ENCODE measurements at places on chromosomes 12 and 14.

DNA sequence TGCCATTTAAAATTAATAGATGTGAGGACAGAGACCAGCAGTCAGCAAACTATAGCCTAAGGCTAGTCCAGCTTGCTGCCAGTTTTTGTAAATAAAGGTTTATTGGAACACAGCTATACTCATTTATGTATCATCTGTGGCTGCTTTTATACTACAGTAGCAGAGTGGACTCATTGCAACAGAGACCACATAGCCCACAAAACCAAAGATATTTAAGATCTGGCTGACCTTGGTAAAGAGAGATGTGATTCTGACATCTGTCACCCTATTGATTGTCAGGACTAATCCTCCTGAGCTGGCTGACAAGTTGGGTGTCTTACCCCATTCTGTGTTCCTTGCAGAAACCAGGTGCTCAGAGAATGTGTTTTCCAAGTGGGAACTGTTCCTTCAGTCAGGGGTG lies 99.9 kb downstream of the BEGAIN start:
- DNase-seq, result no peak

DNA sequence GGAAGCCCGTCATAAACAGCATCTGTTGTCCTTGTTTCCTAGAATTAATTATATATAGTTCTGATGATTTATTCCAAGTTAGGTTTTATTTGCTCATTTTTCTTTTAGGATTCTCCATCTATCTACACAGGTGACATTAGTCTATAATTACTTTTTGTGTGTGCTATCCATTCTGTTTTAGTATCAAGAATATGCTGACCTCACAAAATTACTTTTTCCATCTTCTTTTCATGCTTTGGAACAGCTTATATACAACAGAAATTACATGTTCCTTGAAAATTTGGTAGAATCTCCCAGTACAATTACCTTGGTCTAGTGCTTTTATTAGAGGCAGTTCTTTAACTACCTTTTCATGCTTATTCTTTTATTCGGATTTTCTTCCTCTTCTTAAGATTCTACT lies 54.3 kb upstream of the CATSPERB start:
- DNase-seq, result no peak

DNA sequence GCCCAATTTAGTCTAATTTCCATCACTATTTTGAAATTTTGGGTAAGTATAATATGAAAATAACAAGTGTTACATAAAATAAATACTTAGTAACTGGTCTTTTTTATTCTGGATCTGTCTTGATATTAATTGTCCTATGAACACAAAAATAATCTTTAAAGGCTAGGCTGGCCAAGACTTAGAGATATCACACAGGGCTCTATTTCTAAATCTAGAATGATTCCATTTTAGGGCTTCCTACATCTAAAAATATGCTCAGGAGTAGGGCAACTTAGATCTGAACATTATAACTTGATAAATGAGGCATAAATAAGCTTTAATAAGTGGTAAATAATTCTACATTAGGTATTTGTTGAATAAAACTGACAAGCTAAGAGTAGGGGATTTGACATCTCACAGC lies 23.1 kb upstream of the SNAPC1 start:
- no peak for DNase-seq

GRCh38 chr12:107369679-107370078 lies 276.3 kb upstream of the CRY1 start:
- DNase-seq, result no peak

- no peak for DNase-seq
Observed at GRCh38 chr14:106875503-106875902, 1349.1 kb downstream of the TMEM121 start.

DNA sequence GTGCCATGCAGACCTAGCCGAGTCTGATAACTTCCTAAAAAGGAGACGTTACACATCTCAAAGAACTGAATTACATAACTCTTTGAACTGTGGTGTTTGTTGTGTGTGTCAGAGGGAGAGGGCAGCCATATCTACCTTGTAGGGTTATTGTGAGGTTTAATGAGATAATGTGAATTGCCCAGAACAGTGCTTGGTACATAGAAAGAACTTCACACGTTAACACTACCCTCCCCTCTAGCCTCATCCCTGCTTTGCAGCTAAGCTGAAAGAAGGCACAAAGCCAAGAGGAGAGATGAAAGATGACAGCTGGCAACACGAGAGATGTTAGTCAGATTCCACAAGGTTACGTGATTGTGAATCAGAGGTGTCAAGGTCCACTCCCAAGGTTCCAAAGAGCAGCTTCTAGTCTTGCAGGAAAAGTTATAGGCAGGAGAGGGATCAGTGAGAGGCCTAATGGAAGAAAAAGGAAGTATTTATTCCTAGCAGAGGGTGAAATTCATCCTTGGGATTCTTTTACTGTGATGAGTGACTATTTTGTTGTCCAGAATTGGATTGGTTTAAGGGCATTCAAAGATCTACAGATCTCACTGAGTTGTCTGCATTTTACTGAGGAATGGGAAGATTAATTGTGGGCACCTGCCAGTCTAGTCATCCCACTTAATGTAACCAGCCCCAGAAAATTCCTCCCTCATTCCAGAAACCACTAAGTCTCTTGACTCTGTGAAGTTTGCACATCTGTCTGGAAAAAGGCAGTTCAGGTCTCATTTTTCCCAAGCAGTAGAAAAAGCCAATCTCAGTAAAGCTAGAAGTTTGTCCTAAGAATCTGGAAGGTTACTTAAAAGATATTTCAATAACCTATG lies 25.9 kb upstream of the WNK1 start:
- no peak for DNase-seq

GRCh38 chr12:79689477-79690141 lies 1.2 kb downstream of the PAWR start:
- DNase-seq, result no peak

DNA sequence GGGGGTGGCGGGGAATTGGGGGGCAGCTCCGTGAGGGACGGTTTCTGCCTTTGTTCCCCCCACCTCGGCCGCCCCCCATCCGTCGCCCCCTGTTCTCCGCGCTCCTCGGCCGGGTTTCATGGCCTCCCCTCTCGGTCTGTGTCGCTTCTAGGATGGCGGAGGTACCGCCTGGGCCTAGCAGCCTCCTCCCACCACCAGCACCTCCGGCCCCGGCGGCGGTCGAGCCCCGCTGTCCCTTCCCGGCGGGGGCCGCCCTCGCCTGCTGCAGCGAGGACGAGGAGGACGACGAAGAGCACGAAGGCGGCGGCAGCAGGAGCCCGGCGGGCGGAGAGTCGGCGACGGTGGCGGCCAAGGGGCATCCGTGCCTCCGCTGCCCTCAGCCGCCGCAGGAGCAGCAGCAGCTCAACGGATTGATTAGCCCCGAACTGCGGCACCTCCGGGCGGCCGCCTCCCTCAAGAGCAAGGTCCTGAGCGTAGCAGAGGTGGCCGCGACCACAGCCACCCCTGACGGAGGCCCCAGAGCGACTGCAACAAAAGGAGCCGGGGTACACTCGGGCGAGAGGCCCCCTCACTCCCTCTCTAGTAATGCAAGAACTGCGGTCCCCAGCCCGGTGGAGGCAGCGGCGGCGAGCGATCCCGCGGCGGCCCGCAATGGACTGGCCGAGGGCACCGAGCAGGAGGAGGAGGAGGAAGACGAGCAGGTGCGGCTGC lies 575 bp downstream of the NAA30 start:
- peak; percentile 35 for DNase-seq

GRCh38 chr12:46518169-46518568 lies 145.6 kb upstream of the SLC38A2 start:
- DNase-seq, result no peak

GRCh38 chr14:28901631-28902030 lies 135.0 kb downstream of the FOXG1 start:
- no peak for DNase-seq

DNA sequence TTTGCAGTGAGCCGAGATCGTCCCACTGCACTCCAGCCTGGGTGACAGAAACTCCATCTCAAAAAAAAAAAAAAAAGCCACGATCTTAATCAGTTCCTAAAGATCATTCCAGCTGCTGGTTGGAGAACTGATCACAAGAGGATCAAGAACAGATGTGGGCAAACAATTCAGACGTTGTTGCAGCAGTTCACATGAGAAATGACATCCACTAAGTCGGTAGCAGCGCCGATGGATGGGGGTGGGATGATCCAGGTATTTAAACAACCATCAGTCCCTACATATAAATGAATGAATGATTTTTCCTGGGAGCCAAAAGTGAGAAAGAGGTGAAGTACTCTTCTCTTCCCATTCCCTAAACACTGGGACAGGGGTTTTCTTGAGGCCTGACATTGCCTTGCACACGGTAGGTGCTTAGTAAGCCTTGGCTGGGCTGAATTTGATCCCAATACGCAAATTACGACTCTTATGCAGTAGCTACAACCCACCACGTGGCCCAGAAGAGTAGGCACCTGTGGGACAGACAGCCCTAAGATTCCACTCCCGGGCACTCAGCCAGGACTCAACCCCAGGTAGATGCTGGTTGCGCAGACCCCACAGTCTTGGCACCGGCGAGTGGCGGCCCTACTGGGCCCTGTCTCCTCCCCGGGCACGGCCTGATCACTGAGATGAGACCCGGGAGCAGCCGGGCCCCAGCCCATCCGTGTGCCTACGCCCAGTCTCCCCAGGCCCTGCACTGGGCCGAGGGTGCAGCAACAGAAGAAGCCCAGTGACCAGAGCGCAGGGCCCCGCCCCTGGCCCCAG lies 565 bp downstream of the SPRYD3 start:
- no peak for DNase-seq

- DNase-seq, result no peak
Observed at GRCh38 chr12:685388-685787, 22.1 kb upstream of the NINJ2 start.

DNA sequence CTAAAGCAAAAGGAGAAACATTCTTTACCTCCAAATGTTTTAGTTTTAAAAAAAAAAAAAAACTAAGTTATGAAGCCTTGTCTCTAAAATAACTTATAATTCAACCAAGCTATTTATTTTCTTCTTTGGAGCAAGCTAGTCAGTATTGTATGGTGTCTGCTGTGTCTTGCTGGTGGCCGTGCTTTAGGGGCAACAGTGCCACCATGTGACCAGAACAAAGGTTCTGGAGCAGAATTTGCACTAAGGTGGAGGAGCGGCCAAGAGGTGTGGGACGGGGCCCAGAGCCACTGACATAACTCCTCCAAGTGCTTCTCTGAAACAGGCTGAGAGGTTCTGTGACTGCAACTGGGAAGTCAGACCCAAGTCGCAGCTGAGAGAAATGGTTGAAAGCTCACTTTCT lies 4.5 kb downstream of the FICD start:
- DNase-seq, result no peak

DNA sequence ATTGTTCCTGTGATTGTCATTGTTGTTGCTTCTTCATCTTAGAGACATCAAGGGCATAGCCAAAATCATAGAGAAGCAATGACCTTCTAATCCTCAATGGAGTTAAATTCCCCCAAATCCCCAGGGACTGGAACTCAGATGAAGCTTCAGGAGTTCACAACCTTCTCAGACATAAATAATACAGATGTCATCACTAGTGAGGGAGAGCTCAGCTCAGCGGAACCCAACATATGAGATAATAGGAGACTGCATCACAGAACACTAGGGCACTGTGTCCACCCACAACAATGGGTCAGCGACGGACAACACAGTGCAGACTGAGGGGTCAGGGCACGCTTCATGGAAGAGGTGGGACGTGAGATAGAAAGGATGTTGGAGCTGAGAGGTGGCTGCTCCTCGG lies 1290.4 kb upstream of the TMEM132C start:
- no peak for DNase-seq

DNA sequence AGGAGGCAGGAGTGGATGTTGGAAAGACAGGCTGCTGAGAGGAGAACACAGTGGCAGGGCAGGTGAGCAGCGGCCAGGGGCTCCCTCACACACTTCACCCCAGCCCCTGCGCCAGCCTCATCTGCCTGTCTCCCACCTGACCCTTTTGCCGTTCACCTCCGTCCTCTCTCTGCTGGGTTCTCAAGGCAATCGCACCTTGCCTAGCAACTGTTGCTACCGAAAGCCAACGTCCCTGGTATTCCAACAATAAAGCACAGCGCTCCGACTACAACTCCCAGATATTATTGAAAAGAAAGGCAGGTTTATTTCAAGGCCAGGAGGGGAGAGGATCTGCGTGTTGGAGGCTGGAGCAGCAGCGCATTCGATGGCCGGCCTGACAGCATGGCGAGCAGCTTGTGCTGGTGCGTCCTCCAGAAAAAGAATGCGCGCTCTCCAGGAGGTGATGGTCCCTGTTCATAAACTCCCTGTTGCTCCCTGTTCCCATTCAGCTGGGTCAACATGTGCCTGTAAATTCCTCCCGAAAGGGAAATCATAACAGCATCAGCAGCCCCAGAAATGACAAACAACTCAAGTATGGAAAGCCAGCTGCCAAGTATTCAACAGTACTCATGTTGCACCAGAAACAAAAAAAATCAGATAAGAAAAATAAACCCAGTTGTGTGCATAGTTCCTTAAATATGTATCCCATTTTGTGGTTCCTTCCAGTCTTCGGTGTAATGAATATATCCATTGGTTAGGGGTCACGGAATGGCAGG lies 153.0 kb upstream of the DIO3 start:
- no peak for DNase-seq

DNA sequence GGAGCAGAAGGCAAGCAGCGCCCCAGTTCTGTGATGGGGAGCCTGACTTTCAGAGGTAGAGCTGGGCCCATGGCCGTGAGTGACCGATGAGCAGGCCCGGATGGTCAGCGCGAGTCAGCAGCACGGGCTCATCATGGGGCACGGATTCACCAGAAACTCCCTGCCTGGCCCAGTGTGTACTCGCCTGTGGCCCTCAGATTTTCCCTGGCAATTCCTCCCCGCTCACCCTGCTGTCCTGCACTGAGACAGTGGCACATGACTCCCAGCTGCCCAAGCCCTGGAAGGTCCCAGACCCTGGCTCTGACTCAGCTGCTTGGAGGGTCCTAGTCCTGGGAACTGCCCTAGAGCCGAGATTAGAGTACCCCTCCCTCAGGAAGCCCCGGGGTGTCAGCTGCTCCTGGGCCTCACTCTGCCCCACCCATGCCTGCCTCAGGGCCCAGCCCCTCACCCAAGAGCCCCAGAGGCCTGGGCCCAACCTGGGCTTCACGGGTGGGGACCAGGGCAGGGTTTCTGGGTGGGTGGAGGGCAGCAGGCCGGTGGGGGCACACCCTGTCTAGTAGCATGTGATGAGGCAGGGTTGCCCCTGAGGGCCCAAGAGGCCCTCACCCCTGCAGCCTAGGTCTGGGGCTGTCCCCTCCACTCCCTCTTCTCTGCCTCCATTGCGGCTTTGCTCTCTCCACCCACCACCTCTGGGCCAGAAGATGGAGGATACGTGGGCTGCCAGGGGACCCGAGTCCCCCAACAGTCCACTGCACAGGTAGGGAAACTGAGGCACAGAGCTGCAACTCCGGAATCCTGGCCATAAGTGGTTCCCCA lies 8.4 kb downstream of the TRMT61A start:
- no peak for DNase-seq

DNA sequence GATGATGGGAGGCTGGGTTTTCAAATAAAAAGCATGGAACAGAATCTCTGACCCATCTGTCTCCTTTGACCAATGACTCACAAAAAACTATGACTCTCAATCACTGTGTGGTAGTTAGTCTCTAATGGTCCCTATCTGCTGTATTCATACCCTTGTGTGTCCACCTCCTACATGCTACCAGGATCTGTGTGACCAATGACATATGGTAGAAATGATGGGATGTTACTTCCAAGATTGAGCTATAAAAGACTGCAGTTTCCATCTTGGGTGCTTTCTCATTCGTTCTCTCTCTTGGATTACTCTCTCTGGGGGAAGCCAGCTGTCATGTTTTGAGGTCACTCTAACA lies 144.7 kb upstream of the BTG1 start:
- DNase-seq, result no peak

- DNase-seq, result no peak
Observed at GRCh38 chr12:87163122-87163521, 866.1 kb downstream of the C12orf50 start.

All from occipital lobe (tissue), 3 donors.